Pons (tissue), 1 donor: ENCODE measurements at places on chromosomes 16 and 17.
A peak's percentile ranks its signal among the peaks of the same experiment; 100 is the strongest.

DNA sequence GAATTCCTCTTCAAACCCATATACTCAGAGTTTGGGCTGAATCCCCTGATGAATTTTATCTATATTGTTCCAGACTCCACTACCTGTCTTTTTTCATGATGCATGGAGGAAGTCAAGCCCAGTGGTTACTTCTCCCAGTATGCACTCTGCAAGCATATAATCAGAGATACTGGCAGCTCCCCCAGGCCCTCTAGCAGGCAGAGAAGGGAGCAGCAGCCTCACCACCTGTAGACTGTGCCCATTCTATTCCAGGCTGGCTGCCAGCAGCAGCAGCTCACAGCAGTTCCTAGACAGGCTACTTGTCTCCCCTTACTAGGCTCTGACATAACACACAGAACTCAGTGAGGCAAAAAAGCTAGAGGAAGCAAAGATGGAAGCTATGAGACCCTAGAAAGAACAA lies 3.4 kb downstream of the MKS1 start:
- DNase-seq = no peak

DNA sequence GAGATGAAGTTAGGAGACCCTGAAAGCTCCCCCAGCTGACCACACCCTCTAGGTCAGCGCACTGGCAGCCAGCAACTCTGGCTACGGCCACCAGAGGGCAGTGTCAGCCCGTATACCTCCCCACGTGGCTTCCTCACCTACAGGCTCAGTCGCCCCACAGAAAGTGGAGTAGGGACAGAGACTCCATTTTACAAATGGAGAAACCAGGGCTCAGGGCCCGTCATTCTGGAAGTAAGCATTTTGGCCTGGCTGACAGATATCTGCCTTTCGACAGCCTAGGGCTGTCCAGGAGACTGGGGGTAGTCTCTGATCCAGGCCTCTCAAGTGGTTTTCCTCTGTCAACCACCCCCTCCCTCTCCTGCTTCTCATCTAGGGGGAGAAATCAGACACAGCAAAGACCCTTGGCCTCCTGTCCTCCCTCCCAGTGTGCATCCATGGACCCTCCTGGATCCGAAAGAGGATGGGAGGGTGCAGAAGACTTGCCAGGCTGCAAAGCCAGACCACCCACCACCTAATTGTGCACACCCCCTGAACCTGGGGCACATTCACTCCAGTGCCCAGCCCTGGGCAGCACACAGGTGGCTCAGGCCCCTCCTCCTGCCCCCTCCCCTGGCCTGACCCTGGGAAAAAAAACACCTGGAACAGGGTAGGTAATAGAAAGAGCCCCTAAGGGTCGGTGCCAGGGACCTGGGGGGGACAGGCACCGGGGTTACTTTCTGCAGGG lies 3.8 kb upstream of the HAP1 start:
- DNase-seq = peak; percentile 64

DNA sequence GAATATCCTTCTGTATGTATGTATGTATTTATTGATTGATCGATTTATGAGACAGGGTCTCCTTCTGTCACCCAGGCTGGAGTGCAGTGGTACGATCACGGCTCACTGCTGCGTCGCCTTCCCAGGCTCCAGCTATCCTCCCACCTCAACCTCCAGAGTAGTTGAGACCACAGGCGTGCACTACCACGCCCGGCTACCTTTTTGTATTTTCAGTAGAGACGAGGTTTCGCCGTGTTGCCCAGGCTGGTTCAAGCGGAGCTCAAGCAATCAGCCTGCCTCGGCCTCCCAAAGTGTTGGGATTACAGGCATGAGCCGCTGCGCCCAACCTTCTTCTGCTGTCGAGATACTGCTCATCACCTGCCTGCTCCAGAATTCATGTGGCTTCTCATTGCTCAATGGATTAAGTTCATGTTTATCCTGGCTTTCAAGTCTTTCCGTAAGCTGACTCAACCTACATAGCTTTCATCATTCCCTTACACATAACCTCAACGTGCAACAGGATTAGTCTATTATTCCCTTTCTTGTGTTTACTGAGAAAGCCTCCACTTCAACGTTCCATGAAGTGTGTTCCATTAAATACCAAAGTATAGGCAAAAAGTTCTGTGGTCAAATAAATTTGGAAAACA lies 13.6 kb downstream of the TAC4 start:
- DNase-seq = no peak

DNA sequence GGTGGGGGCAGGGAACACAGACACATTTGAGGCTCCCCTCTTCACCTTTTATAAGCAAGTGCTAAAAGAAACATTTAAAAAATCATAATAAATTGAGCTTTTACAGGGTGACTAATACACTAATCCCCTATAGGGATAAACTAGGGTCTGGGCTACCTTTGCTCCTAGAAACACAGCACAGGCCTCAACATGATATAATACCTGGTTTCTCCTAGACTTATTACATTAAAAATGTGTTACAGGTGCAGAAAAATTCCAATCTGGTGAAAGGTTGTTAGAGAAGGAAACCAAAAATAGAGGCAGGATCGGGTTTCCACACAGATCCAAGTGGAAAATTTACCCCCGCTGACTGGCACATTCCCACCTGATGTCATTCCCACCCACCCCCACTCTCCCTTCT lies 124.7 kb upstream of the NOG start:
- no peak for DNase-seq

GRCh38 chr16:6286176-6286575 lies 1046.5 kb upstream of the RBFOX1 start:
- DNase-seq = no peak

- peak; percentile 83 for DNase-seq
These were observed 58.2 kb downstream of the MAF start for GRCh38 chr16:79542237-79542774.

DNA sequence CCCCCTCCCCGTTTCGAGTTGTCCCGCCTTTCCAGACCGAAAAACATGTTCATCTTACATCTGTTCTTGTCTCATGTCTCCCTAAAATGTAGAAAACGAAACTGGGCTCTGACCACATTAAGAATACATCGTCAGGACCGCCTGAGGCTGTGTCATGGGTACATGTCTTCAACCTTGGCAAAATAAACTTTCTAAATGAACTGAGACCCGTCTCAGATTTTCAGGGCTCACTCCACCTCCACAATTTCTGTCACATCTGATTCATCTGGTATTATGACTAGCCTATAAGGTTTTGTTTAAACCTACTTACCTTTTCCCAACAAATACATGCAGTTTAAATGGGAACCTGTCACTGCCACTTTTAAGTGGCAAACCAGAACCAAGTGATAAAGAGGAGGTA lies 621 bp downstream of the SDR42E1 start:
- no peak for DNase-seq

DNA sequence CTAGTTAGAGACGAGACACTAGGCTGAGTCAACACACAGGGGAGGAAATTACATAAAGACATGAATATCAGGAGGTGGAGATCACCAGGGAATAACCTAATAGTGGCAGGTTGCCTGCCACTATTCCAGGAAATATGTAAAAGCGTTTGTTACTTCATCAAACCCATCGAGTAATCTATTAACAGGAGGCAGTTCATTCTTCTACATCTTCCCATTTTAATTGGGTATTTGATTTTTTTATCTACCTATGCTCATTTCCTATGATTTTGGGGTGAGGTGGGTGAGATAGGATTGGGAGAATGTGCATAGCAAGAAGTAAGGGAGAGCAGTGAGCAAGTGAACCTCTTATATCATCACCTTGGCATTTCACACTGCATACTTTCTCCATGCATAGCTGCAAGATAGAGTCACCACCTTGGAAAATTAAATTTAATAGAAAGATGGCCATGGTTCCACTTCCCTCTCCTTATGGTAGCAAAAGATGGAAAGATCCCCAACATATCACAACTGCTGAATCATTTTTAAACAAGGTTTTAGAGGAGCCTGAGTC lies 312.2 kb downstream of the TMEM114 start:
- no peak for DNase-seq

GRCh38 chr17:16013943-16014407 lies 14.4 kb downstream of the TTC19 start:
- DNase-seq = no peak

DNA sequence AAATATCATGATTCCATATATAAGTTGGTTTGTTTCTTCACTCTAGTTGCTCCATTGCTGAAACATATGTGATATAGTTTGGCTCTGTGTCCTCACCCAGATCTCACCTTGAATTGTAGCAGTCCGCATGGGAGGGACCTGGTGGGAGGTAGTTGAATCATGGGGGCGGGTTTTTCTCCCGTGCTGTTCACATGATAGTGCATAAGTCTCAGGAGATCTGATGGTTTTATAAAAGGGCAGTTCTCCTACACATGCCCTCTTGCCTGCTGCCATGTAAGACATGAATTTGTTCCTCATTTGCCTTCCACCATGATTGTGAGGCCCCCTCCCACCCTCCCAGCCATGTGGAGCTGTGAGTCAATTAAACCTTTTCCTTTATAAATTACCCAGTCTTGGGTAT lies 915.5 kb downstream of the KCNJ2 start:
- no peak for DNase-seq

GRCh38 chr16:87715658-87716057 lies 50.1 kb downstream of the KLHDC4 start:
- DNase-seq = no peak

GRCh38 chr16:24838554-24839266 lies 7.1 kb upstream of the SLC5A11 start:
- DNase-seq = peak; percentile 97

DNA sequence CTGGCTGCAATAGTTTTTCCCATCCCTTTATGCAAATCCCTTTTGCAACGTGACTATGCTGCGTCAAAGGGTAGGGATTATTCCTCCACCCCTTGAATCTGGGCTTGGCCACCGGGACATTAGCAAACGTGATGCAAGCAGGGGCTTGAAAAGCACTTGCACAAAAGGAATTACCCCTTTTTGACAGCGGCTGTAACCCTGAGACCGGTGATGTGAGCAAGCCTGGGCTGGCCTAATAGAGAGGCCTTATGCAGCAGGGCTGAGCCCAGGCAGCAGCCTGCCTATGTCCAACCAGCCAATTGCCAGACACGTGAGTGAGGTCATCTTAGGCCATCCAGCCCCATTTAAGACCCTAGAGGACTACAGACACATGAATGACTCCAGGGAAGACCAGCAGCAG lies 30.4 kb upstream of the PAFAH1B1 start:
- DNase-seq = no peak

DNA sequence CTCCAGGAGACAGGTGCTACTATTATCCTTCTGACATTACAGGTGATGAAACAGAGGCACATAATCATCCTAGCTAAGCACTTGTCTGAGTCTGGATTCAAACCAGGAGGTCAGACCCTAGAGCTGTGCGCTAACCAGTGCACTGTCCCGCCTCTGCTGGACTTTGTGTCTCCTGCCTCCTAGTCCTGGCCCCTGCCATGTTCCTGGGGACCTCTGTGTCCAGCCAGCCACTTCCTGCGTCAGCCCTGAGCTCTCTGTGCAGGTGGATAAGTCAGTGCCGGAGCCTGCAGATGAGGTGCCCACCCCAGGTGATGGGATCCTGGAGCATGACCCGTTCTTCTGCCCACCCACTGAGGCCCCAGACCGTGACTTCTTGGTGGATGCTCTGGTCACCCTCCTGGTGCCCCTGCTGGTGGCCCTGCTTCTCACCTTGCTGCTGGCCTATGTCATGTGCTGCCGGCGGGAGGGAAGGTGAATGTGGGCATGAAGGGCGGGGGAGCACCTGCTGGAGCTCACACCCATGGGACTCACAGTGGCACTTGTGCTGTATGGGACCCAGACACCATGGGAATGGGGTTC lies 4.2 kb downstream of the SGCA start:
- no peak for DNase-seq

DNA sequence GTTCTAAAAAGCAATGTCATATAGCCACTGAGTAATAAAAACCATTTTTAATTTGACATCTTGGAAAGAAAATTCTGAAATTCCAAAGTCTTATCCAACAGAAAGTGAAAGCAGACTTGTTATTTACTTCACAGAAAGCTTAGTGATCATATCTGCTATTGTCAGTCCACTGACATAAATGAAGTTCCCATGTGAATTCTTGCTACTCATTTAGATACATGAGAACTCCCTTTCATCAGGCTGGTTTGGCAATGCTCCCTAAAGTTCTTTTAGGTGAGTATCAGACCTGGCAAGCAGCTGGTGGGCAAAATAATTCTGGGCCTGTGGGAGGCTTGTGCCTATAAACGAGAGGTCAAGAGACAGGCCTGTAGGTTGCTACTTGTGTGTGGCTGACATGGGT lies 23.4 kb downstream of the NME2 start:
- DNase-seq = no peak

DNA sequence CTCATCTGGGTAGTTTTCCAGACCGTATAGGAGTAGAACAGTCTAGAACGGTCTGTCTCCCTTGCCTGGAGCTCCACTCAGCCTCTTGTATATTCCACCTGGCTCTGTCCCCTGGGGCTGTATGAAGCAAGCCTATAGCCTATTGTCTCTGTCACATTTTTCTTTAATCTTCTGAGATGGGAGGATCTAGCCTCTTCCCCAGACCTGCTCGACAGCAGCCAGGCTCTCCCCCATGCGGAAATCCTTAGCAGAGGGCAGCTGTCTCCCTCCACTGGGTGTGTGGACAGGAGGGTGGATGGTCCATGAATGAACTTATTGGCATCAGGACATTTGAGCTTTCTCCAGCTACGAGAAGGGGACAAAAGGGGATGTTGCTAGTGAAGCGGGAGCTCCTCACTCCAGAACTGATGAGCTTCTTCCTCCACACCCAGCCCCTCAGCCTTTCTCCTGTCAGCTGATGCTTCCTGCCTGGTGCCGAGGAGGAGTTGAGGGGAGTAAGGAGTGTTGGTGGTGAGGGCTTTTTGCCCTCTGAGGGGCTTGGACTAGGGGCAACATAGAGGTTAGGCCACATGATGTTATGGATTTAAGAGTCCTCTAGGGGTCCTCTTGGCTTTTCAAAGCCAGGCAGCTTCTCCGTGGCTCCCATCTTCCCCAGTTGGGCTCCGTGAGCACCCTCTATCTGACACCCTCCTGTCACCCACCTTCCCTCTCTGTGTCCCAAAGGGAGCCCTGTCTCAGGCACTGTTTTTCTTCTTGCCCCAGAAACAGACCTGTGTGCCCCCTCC lies 28.0 kb downstream of the ARHGAP23 start:
- DNase-seq = no peak

GRCh38 chr17:49520386-49521087 lies 25.4 kb downstream of the NGFR start:
- no peak for DNase-seq

GRCh38 chr17:42979511-42980273 lies at the start of gene PTGES3L:
Gene PTGES3L (minus strand): TSS chr17:42980080. CDS start chr17:42980053, 27 bp downstream.
- DNase-seq = no peak

- DNase-seq = peak; percentile 45
These were observed 40.7 kb downstream of the CUEDC1 start for GRCh38 chr17:57914273-57915142.

GRCh38 chr17:66466840-66467367 lies 164.5 kb downstream of the PRKCA start:
- DNase-seq = no peak

DNA sequence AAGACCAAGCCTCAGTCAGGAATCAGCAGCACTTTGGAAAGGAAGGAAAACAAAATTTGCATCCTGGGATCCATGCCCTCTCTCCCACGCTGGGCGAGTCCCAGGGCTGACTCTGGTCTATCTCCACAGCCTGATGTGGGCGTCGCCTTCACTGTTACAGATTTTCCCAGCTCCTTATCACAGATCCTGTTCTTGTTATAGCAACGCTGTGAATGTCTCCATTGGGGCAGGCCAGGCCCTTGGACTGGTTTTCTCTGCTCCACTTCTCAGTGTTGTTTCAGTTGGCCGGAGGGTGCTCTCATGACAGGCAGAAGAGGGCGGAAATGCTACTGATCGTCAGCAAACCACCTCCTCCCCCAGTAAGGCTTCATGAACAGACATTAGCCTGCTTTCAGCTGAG lies 127.9 kb upstream of the CDH11 start:
- no peak for DNase-seq
